ENCODE measurements at places on chromosomes 12 and 14.
A peak's percentile ranks its signal among the peaks of the same experiment; 100 is the strongest.

DNA sequence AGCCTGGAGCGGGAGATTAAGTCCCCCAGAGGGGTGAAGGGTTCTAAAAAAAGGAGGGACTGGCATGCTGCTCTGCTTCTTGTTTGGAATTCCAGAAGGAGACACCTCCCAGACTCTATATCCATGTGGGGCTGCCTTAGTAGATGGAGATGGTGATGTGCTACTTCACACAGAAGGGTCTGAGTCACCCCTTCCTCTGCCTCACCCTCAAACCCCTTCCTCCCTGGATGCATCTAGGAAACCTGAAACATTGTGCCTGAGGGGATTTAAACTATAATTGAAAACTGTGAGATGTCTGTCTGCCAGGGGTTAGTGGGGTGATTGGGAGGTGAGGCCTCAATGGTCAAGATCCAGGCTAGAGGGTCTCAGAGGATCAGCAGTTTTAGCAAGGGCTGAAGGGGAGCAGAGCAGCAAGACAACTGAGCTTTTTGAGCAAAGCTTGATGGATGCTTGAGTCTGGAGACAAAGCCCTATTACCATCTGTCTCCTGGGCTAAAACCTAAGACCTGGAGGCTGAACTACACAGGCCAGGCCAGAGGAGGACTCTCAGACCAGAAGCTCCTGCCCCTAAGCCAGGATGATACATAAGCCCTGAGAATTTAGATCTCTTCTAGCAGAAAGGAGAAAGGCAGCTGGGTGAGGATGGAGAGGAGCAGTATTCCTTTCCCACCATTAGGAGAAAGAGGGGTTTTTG lies 314.7 kb upstream of the ATP2B1 start:
- DNase-seq, result no peak

- DNase-seq, result peak; percentile 76
Observed at GRCh38 chr12:10235761-10236631, 23.3 kb downstream of the GABARAPL1 start.

GRCh38 chr12:32780071-32780470 lies 24.4 kb upstream of the YARS2 start:
- no peak for DNase-seq

DNA sequence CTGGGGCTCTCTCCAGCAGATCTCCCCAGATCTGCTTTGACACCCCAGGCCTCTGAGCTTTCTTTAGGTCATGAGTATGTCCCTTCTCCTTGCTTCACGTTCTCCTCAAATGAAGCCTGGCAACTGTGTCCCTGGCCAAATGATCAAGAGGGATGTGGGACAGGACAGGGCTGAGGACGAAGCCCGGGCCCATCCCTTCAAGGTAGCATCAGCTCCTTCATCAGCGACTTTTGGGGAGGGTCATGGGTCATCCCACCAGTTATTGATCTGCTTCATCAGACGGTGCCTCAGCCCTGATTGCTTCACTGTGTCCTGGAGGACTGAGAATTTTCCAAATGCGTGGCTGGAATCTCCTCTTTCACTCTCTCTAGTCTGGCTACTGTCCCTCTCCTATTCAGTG lies 32.3 kb downstream of the ACADS start:
- no peak for DNase-seq

GRCh38 chr14:57493467-57494181 lies at the start of gene CCDC198:
TSS of gene CCDC198 (minus strand) at chr14:57493857. CDS start at chr14:57493715, 142 bp downstream.
- DNase-seq, result no peak

GRCh38 chr12:666066-666465 lies 2.8 kb upstream of the NINJ2 start:
- DNase-seq, result no peak

DNA sequence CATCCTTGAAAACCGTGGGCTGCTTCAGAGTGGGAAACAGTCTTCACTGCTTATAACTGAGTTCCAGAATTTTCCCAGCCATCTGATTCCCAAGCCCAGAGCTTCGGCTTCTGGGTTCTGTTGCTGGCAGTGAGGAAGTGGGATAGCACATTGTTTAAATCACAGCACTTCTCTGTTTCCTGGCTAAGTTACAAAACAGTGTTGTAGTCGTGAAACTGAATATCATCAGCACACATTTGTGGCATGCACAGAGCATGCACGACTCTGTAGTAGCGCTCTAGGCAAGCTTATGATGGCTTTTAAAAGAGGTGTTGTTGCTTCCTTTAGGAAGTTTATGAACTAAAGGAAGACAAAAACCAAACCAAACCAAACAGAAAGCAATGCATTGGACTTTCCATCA lies 1005.5 kb downstream of the NRXN3 start:
- no peak for DNase-seq

DNA sequence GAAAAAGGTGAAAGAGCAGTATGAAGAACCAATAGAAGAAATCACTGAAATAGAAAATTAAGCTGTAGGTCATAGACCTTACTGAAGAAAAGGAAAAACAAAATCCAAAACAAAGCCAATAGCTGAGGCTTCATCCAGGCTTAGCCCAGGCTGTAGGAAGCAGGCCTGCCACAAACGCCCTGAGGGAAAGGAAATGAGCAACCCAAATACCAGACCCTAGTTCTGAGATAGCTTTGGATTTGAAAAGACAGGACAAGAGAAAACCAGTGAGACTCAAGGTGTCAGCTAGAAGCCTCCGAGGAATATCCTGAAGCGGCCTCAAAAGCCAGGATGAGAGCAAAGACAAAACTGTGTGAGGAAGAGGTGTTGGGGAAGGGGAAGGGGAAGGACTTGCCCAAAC lies 79.2 kb downstream of the FERMT2 start:
- DNase-seq, result peak; percentile 44

DNA sequence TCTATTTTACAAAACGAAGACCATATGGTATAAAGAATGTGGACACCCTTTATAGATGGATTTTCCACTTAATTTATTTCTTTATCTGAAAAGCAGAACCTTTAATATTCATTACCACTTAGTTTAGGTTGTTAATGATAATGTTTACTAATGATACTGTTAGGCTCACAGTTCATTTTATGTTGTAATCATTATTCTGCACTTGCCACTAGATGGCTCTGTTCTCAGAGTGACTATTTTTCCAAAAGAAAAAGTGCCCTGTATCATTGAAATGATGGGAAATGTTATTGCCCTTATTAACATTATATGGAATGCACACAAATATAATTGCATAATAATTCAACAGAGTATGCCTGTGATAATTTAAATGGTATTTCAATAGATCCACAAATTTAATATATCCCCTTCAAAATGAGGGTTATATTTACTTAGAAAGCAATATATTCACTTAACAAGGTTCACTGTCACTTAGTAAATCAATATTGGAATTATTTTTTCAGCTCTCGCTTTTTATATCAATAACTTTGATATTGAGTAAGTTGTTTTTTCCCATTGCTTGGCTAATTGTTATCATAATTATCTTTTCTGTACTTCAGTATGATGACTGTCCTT lies 95.7 kb downstream of the PDE3A start:
- DNase-seq, result peak; percentile 70

- no peak for DNase-seq
Observed at GRCh38 chr12:87349681-87350080, 679.5 kb downstream of the C12orf50 start.

- peak; percentile 71 for DNase-seq
Observed at GRCh38 chr12:55019784-55020183, at the start of gene NEUROD4. TSS of gene NEUROD4 (plus strand) at chr12:55019974. CDS start at chr12:55026440, 6,466 bp downstream.

DNA sequence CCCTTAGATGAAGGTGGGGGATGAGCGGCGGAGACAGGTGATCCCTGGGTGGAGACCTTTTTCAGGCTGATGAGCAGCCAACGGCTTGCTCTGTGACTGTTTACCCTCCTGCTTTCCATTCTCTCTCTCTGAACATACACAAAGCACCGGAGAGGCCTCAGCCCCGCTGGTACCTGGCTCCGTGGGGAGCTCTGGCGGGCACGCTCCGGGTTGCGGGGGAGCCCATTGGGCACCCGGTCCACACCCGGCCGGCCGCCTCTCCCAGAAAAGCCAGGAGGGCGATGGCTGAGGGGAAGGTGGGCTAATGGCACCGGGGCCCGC lies 545 bp downstream of the SMARCC2 start:
- no peak for DNase-seq

GRCh38 chr12:65845751-65846537 lies 21.7 kb downstream of the HMGA2 start:
- DNase-seq, result no peak

- DNase-seq, result peak; percentile 59
Observed at GRCh38 chr12:91980389-91980821, 165.2 kb downstream of the BTG1 start.

GRCh38 chr12:1837541-1838204 lies 17.3 kb downstream of the LRTM2 start:
- DNase-seq, result peak; percentile 25

GRCh38 chr12:46916796-46917419 lies 91.1 kb upstream of the SLC38A4 start:
- DNase-seq, result peak; percentile 22

DNA sequence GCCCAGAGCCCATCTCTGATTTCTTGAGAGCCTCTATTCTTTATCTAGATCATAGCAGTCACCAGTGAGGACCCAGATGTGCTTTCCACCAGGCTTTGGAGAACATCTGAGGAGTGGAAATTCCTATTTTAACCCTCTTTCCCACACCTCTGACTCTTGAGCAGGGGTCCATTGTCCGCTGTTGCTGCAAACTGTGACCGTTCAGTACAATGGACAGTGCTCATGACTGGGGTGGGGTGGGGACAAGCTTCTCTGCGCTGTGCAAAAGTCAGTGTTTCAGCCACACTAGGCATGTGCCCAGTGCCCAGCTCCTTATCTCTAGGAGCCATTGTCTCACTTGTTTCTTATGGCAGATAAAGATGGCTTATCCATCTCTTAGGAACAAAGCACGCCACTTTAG lies 16.9 kb upstream of the KRT7 start:
- no peak for DNase-seq

GRCh38 chr12:129704232-129704830 lies 199.5 kb downstream of the TMEM132D start:
- no peak for DNase-seq

DNA sequence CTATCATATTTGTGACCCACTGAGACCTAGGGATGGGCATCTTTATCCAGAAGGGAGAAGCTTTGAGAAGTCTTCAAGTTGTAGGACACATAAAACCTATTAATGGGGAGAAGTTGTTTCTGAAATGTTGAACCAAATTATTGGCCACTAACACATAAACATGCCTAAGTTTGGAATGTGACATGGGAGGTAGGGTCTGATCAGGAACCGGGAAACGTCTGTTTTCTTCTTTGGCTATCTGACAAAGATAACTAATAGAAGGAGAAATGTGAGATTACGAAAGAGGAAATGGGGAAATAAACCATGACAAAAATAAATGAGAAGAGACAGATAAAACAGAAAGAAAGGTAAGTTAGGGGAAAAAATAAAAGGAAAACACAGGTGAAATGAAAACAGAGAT lies 425.2 kb downstream of the EGLN3 start:
- no peak for DNase-seq

DNA sequence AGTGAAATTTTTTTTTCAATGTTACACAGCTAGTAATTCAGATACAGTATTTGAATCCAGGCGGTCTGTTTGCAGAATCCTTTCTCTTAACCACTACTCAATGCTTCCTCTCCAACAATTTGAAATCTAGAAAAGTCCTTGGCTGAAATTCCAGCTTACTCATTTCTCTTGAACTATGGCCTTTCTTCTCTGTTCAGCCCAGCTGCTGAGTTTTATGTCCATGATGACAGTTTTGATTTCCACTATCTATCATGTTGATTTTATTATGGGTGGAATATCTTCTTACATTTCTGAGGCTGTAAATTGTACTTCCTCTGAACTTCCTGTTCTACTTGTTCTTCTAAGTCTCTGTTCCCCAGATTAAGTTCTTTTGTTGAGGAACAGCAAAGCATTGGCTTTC lies 315.3 kb downstream of the DIO2 start:
- no peak for DNase-seq

GRCh38 chr14:68628605-68629310 lies 164.1 kb downstream of the ZFP36L1 start:
- DNase-seq, result no peak

DNA sequence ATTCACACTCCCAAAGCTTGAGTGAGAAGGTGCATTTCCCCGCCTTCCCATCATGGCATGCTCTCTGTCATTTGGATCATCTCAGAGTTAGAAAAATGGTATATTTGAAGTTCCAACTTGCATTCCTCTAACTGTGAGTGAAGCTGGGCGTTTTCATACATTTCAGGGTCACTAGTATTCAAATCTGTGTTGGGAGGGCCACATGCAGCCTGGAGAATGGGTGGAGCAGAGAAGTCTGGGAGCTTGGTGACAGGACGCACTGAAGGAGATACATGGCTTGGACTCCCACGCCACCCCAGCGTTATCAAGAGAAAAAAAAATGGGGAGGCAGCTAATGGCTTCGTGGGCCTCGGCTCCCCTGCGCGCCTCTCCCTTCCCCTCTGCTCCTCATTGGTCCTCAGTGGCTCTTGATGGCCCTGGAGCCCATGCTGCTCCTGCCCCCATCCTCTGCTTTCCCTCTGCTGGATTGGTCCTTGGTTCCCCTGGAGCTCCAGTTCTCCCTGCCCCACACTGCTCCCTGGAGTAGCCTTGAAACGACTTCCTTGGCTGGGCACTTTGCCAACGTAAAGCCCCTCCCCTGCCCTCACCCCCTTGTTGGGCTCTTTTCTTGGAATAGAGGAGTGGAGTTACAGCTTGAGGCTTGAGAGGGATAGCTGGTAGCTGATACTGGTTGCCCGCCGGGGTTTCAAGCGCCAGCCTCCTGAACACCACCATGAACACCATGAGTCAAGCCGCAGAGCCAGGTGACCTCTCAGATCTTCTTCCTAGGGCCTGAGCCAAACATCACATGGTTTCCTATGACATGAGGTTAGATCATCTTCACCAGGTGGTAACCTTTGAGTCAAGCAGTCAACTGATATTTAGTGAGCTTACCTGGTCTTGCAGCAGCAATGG lies 139.6 kb downstream of the PRKCH start:
- DNase-seq, result no peak

- DNase-seq, result no peak
Observed at GRCh38 chr12:131766382-131767107, 55.7 kb downstream of the SFSWAP start.

DNA sequence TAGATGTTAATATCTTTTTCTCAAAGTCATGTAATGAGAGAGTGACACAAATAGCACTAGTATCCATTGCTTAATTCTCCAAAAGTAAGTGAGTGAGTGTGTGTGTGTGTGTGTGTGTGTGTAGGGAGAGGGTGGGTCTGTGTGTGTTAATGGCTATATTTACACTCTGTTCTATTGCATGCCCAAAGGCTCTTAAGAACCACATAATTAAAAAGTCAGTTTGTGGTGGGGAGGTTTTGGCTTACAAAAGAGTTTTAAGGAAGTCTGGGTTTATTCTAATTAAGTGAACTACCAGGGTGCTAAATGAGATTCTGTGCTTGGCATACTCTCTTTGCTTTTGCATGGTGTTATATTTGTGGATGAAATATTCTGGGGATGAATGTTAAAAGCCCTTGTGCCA lies 1897.6 kb upstream of the FLRT2 start:
- no peak for DNase-seq

GRCh38 chr12:10175846-10176636 lies 2.8 kb upstream of the TMEM52B start:
- DNase-seq, result no peak

- no peak for DNase-seq
Observed at GRCh38 chr14:79281244-79282152, 929.8 kb downstream of the DIO2 start.

DNA sequence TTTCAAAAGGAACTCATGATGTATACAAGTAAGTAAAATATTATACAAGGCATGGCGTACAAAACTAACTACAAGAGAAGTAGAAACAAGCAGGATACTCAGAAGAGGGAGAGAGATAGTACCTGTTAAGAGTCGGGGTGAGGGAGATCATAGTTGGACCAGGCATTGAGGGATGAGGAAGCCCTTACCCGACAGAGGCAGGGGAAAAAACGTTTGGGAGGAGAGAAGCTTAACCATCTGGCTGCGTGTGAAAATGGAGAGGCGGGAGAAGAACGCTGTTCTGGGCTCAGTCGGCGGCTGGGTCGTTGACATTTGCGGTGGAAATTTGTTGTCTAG lies 575 bp upstream of the FMNL3 start:
- no peak for DNase-seq

GRCh38 chr12:32159925-32160324 lies 53.3 kb downstream of the BICD1 start:
- no peak for DNase-seq
